ENCODE measurements at places on chromosomes 11 and 22.

- no peak for DNase-seq
These were observed 68.3 kb upstream of the SLC6A5 start for GRCh38 chr11:20530942-20531703.

DNA sequence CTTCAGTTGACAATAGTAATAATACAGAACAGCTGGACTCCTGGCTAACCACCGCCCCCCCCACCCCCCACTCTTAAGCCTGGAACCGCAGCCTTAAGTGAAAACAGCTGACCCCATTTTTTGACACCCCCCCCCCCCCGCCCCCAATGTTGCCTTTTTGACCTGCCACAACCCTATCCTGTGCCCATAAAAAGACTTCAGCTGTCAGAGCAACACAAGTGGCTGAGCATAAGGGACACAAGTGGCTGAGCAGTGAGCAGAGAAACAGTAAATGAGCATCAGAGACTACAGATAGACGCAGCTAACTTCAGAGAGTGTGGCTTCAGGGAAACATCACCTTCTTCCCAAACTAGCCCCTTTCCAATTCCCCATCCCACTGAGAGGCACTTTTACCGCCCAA, 1493.8 kb downstream of the LRRC4C start:
- DNase-seq, result no peak

DNA sequence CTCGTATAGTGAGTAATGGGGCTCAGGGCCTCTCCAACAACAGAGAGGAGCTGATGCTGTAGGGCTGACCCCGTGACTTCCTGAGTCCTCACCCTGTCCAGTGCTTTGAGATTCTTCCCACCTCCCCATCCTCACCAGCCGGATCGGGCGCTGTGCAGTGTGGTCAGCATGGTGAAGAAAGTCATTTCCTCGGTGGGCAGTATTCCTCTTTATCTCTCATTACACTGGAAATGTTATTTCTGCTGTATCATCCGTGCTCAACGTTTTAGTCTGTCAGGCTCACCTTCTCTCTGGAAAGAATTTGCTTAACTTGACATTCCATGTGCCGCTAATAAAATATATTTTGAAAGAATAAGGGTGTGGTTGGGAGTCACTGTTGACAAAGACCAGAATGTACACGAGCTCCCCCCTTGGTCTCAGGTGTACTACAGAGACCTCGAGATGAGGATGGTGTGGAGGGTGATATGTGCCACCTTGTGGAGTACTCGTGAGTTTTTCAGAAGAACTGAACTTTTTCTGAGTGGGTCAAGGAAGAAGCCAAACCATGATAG, 25.7 kb upstream of the SCGB1A1 start:
- no peak for DNase-seq

DNA sequence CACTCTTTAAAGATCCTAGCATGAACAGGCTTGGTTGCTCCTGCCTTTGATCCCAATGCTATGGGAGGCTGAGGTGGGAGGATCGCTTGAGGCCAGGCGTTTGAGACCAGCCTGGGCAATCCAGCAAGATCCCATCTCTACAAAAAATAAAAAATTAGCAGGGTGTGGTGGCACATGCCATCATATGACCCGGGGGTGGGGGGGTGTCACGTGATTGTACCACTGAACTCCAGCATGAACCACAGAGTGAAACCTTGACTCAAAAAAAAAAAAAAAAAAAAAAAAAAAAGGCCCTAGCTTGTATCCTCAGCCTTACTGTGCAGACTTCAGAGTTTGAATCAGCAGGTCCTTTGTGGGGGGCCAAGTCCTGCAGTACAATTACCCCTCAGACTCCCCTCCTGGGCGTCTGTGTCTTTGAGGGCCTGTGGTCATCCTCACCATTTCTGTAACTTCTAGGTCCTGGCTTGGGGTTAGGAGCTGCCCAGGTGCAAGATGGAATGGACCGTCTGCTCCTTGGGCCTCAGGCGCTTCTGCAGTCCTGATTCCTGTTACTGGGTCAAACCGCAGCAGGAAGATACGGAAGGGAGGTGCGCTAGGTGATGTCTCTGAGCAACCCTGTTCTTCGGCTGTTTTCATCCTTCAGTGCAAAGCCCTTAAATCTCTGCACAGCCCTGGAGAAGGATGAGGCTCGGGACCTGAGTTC, 208.1 kb downstream of the CTTN start:
- no peak for DNase-seq

- no peak for DNase-seq
These were observed 213.1 kb upstream of the B3GAT1 start for GRCh38 chr11:134625151-134625550.

DNA sequence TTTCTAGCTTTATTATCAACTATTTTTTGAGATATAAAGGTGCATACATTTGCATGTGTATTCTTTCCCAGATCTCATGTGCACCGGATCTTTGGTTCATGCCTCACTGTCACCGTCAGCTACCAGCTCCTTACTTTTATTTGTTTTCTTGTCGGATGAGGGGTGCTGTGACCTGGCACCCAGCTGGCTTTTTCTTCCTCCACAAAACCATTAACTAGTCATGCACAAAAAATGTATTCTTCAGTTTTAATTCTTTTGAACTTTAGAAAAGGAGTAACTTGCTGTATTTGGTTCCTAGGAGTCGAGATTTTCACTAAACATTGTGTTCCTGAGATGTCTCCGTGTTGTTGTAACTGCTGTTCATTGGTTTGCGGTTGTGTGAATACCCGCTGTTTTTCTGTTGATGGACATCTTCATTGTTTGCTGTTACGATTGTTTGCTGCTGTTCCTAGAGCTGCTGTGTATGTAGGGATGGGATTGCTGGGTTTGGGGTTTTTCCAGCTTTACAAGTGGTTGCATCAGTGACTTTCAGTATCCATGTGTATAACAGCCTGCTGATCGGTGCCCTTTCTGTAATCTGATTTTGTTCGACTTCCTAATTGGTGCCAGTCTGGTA, 39.4 kb downstream of the MOV10L1 start:
- DNase-seq, result no peak

DNA sequence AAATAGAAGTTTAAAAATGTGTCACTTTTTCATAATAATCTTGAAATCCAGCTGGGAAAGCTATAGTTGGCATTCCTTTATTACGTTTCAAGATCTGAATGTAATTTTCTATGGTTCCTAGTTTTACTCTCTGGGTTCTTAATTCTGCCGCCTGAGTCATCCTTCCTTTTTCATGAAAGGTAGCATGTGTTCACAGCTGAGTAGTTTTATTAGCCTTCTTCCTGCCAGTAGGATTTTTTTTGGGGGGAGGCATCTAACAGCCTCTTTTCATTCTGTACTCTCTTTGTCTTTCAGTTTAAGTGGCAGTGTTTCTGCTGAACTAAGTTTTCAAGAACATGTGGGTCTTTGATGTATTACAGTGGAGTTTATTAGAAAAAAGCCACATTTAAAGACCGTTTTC, 36.5 kb downstream of the OR2AG2 start:
- DNase-seq, result no peak

DNA sequence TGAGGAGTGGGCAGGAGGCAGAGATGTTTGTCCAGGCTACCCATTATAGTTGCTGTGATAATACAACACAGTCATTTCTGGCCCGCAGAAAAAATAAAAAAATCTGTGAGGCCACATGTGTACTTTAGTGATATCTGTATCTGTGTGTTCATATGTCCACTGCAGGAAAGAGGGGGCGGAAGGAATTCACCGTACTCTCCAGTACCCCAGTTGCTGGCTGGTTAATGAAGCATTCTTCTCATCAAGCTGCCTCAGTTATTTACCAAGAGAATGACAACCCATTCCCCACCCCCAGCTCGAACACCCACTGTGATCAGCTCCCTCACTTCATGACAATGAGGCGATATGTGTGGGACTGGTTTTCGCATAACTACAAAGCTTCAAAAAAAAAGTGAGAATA, 309.3 kb downstream of the SOX6 start:
- no peak for DNase-seq

GRCh38 chr11:59706518-59707285, 6.9 kb downstream of the OR10V1 start:
- DNase-seq, result no peak

Data from substantia nigra (tissue), 51 donors.